ENCODE measurements at places on chromosomes 2 and 18.

DNA sequence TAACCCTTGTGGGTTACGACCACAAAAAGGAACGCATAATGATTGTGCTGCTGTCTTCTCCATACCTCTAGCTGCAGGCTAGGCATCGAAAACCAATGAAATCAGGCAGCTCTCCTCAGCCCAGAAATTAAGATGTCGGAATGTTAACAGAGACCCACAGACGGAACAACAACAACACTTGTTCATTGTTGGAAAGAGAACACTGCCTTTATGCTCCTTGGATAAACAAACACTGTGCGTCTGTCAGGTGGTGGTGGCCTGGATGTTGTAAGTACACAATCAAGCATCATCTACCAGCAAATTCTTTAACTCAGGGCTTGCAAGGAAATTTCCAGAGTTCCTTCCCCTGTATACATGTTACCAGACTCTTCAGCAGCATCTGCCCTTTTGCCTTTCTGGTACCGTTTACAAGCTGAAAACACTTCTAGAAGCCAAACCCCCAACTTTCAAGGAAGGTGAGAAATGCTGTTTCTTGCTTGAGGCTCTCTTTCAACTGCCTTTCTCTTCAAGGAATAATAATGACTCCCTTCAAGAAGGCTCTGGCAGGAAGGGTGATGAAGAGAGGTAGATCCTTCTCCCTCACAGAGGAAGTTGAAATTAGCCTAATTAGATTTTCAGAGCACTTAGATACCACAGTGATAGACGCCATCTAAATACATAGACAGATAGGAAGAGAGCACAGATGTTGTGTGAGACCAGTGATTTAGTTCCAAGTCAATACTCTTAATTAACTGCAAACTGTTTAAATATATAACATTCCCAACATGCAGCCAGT lies 332.7 kb downstream of the ZNF521 start:
- no peak for DNase-seq

GRCh38 chr2:111202266-111203040 lies 81.7 kb downstream of the BCL2L11 start:
- DNase-seq = no peak

DNA sequence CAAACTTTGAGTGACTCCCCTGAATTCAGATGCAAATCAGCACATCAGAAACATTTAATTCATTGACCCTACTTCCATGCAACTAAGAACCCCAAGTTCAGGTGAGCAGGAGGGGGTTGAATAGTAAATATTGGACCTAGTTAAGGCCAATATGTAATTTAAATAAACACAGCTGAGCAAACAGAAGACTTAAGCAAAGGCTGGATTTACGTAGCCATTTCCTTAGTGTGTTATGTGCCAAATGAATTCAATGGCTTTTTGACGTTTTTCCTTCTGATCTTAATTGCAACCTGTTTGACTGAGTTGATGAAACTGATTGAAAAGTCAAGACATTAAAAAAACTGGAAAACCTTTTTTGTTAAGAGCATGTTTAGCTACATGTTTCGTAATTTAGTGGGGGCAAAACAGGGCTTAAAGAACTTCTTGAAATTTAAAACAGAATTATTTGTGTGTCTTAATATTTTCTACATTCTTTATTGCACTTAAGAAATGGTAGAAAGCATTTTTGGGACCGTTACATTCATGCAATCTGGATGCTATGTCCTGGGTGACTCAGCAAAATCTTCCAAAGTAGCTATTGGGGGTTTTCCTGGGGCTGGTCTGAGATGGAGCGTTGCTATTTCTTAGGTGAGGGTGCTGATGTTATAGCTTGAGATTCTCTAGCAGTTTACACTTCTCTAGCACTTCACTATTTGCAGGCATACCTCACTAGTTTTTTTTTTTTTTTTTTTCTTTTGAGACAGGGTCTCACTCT lies 25.5 kb upstream of the KCNE4 start:
- no peak for DNase-seq

DNA sequence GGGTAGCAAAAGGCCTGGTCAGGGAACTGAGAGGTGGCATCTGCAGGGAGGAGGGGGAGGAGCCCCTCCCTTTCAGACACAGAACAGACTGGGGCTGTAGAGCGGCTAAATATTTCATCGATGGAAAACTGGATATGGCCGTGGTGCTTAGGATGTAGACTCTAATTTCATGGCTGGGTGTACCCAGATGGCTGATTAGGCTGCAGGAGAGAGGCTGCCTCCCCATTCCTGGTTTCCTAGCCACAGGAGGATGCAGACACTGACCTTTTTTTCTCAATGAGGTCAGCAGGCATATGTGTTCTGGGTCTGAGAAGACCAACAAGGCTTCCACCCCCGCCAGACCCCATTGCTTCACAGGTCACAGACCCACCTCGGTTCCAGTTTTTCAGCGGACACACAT lies 79.3 kb upstream of the STPG4 start:
- DNase-seq = no peak

DNA sequence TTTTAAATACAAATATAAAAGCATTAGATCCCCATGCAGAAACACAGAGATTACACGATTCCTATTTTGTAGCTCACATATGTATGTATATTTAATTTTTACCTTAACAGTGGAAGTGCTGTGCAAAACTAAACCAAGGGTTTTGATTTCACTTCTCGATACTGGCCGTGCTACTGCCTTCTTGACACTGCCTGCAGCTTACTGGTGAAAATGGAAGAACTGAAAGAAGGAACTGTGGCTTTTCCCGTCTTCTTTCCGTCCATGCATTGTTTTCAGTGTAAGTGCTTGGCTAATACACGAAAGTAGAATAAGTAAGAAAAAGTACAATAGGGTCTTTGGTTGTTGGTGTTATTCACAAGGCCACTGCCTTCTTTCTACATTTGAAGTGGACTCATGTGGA lies 129.5 kb downstream of the NDUFA10 start:
- DNase-seq = no peak

DNA sequence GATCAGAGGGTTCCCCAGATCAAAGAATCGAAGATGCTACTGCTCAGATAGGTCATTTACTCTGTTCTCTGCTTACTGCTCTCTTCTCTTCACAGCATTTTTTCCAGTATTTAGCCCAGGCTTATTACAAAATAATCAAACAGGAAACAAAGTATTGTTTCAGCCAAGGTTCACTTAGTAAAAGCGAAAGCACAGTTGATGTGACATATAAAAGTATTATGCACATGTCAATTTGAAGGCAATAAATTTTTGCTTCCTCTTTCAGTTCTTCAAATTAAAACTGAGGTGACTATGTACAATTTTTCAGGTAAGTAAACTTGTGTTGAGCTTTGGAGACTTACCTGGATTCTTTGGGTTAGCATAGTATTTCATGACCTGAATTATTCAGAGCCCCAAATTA lies 262.8 kb upstream of the CHST9 start:
- no peak for DNase-seq

DNA sequence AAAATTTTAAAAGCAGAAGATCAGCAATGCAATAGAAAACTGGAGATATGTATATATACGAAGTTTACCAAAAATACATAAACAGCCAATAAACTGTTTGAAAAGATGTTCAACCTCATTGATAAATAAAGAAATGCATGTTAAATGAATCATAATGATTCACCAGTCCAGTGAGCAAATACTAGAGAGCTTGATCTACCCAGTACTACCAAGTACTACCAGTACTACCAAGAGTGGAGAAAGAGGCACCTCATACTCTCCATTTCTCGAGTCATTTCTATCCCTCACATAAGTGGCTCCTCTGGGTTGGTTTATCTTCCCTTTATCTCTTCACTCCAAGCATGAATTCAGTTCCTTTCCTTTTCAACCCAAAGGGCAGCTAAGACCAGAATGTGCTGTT lies 138.9 kb downstream of the MREG start:
- DNase-seq = no peak

DNA sequence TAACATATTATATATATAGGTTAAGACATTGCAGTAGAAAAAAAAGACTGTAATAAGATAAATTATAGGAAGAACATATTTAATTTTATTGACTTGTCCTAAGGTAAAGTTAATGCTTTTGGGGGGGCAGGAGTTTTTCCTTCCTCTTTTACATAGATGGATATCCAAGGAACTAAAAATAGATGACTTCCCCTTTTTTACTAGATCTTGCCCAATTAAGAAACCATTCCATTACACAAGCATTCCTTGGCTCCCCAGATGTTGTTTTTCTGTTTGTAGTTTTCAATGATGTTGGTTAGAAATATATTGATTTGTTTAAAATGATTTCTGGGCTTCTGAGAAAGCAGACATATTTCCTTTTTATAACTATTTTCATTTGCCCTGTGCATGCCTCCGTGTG lies 22.4 kb upstream of the PMAIP1 start:
- DNase-seq = no peak

DNA sequence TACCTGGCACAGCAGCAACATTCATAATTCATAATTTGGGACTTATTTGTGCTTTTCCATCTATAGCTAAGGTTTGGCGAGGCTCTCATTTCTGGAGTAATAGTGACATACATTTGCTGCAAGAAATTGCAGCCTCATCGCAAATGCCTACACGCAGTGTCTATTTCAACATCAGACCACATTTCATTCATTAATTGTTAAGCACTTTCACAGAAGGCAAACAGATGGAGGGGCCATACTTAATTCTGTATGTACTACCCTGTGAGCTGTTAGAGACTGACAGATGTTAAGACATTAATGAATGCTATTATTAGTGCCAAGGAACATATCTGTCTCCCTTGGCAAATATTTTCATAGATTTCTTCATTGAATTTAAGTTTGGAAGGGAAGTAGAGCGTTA lies 125.7 kb downstream of the UXS1 start:
- DNase-seq = no peak

DNA sequence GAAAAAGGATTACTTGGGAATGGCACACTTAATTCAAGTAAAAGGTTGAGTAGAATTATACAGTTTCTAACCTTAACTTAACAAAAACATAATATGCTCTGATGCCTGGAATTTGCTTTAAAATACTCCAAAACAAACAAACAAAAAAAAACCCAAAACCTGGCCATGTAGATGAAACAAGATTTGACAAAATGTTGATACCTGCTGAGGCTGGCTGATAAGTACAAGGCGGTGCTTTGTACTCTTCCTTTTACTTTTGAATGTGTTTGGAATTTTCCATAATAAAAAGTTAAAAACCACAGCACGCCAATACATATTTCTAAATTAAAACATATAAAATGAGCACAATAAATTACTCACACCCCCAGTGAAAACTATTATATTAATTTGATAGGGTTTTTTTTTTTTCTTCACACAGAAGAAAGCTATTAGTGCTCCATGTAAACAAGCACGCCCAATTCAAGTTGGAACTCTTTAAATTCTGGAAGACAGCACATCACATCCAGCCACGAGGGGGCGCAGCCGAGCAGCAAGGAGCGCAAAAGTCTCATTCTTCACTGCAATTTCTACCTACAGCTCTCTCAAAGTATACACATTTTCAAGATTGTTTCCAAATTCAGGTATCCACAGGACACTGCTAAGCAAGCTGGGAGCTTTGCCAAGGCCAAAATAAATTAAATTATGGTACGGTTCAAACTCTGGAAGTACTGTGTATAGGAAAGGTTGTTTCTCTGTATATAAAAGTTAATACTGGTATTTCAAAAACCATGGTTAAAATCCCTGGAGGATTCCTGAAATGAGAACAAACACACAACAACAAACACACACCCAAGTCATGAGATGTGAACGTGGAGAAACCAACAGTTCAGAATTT lies 7.5 kb downstream of the SERTAD2 start:
- no peak for DNase-seq

DNA sequence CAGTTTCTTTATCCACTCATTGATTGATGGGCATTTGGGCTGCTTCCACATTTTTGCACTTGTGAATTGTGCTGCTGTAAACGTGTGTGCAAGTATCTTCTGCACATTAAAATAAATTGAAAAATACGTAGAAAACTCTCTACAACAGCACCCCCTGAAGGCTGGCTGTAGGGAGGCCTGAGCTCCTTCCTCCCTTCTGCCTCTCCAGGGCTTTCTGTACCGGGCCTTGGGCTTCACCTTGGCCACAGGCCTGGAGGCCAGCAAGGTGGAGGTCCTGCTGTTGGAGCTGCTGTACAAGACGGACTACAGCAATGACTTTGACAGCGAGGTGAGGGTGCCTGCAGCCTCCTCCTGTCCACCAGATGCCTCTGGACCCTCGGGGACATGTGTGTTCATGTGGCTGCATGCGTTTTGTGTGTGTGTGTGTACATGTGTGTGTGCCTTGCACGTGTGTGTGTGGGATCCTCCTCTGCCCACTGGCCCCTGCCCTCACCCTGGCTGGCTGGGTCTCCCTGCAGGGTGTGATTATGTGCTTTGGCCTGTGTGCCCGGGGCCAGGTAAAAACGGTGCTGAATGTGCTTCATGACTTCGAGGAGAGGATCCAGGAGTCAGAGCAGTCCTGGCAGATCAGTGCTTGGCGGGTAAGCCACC lies 29.2 kb downstream of the MROH2A start:
- no peak for DNase-seq

DNA sequence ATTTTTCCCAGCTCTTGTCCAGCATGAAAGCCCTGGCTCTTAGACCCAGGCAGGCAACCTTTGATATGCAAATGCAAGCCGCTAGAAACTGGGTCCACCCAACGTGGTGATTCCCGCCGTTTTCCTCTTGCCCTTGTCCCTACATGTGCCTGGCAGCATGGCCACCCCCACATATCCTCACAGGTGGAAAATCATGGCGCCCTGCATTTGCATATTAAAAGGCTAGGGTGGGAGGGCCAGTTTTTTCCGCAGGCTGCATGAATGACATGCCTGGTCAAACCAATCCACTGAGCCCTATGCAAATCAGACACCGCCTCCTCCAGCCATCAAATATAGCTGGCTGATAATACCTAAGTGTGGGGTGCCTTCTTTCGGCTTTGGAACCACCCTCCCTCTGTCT lies 1091.8 kb upstream of the NXPH2 start:
- no peak for DNase-seq

- no peak for DNase-seq
Measured at GRCh38 chr2:131425231-131425941, 50.5 kb upstream of the TUBA3D start.

DNA sequence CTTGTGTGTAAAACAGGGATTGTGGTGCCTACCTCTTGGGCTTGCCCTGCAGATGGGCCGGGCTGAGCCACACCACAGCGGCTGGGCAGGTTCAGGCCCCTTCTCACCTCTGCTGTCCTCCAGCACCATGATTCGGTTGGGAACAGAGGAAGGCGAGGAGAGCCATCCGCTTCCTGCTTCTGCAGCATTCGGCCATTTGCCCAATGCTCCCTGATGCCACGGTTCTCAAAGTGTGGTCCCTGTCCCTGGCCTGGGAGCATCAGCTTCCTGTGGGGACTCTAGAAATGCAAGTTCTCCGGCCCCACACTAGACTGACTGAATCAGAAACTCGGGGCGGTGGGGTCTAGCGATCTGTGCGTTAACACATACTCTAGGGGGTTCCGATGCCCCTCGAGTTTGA lies 65.1 kb downstream of the RRM2 start:
- no peak for DNase-seq

GRCh38 chr2:38934742-38935141 lies 45.1 kb downstream of the ARHGEF33 start:
- DNase-seq = no peak

- DNase-seq = no peak
Measured at GRCh38 chr2:233513953-233514655, 52.5 kb downstream of the USP40 start.
